Fibroblast of villous mesenchyme (primary cell): ENCODE measurements at places on chromosomes 3 and 15. TPM values are rescaled to one million over a fixed set of nuclear protein-coding genes. Genes with fewer than 3 reads are reported as not detected.

DNA sequence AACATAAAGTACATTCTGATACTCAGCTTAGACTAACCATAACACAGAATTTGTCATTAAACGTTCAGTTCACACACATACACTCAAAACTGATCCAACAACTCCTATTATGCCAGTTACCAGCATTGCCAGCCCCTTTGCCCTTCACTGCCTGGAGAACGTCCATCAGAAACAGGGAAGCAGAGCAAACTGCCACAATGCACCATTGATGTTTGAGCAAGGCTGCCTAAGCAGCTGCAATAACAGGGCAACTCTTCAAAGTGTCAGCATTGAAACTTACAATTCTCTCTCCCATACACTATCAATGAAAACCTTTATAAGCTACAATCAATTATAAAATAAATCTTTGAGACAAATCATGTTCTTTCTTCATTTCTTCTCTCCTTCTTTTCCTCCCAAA, 85.1 kb downstream of the ZBTB20 start:
- no peak for DNase-seq

DNA sequence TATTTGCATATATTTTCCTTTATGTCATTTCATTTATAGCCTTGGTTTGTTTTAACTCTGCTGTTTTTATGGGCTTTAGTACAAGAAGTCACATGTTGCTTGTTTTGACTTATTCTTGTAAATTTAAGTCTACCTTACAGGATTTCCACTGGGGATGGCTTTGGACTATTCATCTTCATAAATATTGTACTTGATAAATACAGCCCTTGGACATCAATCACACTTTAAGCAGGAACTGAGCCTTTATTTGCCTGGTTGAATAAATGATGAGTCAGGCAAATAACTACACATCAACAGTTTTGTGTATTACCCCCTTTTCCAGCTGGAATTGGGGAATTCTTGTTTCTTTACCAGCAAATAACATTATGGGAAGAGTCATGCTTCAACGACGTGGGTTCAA, 286.0 kb downstream of the CNTN3 start:
- DNase-seq: no peak

DNA sequence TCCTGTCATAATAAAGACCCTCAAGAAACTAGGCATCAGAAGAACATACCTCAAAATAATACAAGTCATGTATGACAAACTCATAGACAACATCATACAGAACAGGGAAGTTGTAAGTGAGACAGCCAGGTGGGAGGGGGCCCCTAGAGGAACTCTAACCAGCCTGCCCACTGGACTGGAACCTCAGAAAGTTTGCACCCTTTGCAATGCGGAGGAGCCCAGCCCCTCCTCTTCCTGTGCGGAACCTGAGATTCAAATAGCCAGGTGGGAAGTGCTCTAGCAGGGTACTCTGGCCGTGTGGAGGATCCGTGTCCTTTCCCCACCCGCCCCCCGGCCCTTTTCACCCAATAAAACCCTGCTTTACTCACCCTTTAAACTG, 387.0 kb upstream of the CBLB start:
- no peak for DNase-seq

DNA sequence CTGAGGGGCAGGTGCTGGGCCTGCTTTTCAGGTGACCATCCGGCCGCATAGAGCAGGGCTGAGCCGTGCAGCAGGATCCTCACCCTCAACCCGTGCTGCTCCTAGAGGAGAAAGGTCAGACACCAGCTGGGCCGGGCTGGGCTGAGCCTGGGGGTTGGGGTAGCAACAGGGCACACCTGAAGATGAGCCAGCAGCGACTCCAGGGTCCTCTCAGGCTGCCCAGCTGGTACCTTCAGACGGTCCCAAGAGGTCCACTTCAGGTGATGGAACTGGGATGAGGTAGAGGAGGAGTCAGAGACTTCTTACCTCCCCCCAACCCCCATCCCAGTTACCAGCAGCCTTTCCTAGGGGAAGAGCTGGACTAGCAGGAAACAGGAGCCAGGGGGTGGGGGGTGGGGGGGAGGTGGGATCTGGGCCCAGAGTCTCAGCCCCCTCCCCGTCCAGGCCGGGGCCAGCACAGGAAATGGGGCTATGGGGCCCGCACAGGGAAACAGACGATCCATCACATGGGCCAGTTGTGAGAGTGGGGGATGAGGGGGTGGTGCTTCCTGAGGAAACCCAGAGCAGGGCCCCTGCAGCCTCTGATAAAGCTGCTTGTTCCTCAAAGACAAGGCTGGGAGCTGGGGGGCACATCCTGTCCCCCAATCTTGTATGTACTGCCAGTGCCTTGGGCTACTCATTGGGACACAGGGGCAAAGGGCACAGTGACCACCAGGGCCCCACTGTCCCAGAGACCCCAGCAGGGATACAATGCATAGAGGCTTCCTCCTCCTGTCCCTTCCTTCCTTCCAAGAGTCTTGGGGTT, 3.0 kb downstream of the INKA1 start:
- DNase-seq: peak; percentile 61

- no peak for DNase-seq
These were observed 42.3 kb upstream of the ARL8B start for GRCh38 chr3:5079761-5080160.

GRCh38 chr3:174125267-174125824, 727.8 kb downstream of the NLGN1 start:
- peak; percentile 19 for DNase-seq

DNA sequence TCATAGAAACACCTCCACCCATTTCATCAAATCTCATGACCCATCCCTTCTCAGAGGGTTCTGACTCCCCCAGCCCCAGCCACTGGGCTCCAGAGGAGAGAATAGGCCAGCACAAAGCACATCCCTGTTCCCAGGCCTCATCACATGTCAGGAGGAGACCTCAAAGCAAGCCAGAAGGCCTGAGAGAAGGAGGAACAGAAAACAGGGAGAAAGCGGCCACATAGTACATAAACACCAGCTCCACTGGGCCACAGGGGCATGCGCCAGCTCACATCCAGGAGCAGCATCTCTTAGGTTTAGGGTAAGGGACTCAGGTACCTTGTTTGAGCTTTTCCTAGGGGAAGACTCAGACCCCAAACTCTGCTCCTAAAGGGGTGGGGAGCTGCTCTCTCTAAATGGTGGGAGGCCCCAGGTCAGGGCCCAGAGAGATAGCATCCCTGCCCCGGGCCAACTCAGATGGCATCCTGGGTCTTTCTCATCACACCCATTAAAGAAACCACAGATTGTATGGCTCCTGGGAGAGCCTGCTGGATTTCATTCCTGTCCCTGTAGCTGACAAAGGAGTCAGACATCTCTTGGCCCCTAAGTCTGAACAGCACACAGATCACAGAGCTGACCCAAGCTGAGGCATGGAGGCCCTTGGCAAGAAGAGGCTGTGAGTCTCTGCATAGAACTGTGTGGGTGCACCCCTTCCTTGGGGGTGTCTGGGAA, 2.5 kb downstream of the SHF start:
- DNase-seq: no peak

GRCh38 chr3:12963231-12963896, 109.9 kb downstream of the IQSEC1 start:
- DNase-seq: no peak

GRCh38 chr3:141294848-141295247, 63.2 kb downstream of the PXYLP1 start:
- DNase-seq: peak; percentile 70

GRCh38 chr3:11159421-11159904, 5.2 kb downstream of the HRH1 start:
- peak; percentile 94 for DNase-seq

- no peak for DNase-seq
These were observed 20.3 kb upstream of the HDAC11 start for GRCh38 chr3:13459605-13460340.

- DNase-seq: peak; percentile 47
These were observed 58.7 kb upstream of the CHST2 start for GRCh38 chr3:143060906-143061305.

GRCh38 chr3:43152649-43153048, 46.8 kb upstream of the POMGNT2 start:
- DNase-seq: no peak

DNA sequence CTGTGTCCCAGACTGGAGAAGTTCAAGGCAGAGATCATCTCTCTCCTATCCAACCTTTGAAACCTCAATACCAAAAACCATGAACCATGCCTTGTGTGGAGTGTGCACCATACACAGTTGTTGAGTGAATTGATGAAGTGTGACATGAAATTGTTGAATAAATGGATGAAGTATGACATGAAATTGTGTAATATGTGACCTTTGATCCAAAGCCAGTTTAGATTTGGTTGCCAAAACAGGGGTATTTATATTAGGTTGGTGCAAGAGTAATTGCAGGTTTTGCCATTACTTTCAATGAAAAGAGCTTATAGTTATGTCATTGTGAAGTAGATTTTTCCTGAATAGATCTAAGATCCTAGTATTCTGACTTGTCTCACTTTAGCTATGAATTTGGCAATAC, 3.1 kb upstream of the MAGI1 start:
- no peak for DNase-seq

DNA sequence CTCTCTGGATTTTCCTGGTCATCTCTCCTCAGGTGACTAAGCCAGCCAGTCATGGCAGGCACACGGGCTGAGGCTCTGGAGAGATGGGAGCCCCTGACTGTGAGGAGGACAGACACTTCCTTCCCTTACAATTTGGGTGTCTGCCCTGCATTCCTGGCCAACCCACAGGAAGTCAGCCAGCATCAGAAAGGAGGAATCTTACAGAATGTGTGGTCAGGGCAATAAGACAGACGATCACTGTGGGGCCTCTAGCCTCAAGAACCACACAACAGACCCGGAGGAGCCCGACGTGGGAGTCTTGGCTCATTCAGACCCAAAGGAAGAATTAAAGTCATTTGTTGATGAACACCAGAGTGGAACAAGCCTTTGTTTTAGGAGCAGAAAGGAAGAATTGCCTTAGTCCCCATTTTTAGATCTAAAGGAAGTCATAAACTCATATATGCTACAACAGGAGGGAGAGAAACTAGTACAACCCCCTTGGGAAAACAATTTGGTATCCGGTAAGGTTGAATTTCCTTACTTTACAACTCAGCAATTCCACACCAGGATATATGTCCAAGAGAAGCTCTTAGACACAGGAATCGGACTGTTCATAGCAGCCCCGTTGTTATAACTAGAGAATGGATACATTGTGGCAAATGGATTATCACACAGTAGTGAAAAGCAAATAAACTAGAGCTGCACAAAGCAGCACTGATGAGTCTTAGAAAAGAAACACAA, 62.2 kb downstream of the ABTB1 start:
- peak; percentile 92 for DNase-seq

GRCh38 chr15:59594493-59594942, 17.1 kb upstream of the GCNT3 start:
- peak; percentile 25 for DNase-seq

GRCh38 chr3:120622870-120623726, 27.0 kb downstream of the NDUFB4 start:
- peak; percentile 32 for DNase-seq

- DNase-seq: peak; percentile 66
These were observed at the start of gene CFAP44 for GRCh38 chr3:113441051-113441770. CFAP44 (minus strand) TSS chr3:113441493; CDS start chr3:113433664, 7,829 bp downstream.

GRCh38 chr3:188219147-188219546, 65.2 kb downstream of the LPP start:
- no peak for DNase-seq

- no peak for DNase-seq
These were observed 24.7 kb upstream of the CERS3 start for GRCh38 chr15:100553468-100553867.

DNA sequence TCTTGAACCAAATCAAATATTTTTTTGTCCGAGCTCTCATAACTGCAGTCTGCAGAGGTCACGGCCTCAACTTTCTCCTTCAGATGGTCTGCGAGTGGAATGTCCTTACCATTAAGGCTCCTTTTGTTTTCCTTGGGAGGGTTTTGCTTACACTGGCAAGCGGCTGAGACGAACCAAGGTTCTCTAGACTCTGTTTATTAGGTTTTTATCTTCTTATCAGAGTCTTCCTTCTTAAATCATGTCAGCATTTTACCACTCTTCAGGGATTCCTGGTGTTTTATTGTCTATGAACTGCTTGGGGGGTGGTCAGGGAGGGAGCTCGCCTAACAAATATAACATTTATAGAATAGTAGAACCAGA, 773.7 kb upstream of the NR2F2 start:
- peak; percentile 85 for DNase-seq

DNA sequence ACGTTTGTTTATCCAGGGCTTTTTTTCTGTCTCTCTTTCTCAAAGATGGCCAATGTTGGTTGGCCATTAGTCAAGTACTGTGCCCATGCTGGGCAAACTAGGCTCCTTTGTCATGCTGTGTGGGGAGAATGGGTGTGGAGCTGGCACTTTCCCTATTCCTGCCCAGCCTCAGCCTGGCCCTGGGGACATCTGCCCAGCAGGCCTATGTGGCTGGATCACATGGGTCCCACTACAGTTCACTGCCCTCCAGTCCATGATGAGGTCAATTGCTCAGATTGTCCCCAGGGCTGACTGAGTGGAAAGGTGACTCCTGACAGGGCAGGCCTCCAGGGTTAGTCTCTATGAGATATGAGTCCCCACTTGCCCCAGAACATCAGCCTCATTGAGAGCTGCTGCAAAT, 54.4 kb upstream of the HERC1 start:
- DNase-seq: no peak

DNA sequence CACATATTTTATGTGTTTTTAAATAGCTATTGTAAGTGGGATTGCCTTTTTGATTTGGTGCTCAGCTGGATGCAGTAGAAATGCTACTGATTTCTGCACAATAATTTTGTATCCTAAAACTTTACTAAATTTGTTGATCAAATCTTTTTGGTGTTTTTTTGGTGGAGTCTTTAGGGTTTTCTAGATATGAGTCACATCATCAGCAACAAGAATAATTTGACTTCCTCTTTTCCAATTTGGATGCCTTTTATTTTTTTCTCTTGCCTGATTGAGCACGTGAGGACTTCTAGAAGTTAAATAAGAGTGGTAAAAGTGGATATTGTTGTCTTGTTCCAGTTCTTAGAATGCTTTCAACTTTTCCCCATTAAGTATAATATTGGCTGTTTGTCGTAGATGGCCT, 51.3 kb downstream of the TLNRD1 start:
- DNase-seq: no peak

DNA sequence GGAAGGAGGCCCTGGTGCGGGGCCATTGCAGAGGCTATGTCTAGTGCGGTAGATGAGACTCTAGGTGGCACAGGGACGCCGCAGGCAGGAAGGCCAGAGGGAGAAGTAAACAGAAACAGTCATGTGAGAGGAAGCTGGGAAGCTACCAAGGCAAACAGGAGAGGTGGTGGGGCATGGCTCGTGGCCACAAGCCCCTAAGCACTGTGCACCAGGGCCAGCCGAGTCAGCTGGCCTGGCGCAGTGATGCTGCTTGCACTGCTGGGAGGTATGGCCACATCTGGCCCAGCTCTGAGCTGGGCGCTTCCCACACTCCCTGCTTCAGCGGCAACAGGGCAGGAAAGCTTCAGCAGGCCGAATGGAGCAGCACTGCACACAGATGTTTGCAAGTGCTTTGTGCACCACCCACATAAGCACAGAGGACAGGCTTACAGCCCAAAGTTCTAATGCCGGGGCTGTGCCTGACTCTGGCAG, 76.6 kb downstream of the SRGAP3 start:
- DNase-seq: no peak

The CCDC13 gene
- total RNA-seq: 0.43 and 0.64 TPM in 2 replicates

The C3orf20 gene
- total RNA-seq: under 0.01 TPM in 1 of 2 replicates, not detected in the other

The LRTM1 gene
- not detected in 2 replicates for total RNA-seq

The TNFSF10 gene
- 0.43 and 0.64 TPM in 2 replicates for total RNA-seq

The ARNT2 gene
- 20.0 and 20.7 TPM in 2 replicates for total RNA-seq
